ENCODE measurements at places on chromosomes 12 and 14.

DNA sequence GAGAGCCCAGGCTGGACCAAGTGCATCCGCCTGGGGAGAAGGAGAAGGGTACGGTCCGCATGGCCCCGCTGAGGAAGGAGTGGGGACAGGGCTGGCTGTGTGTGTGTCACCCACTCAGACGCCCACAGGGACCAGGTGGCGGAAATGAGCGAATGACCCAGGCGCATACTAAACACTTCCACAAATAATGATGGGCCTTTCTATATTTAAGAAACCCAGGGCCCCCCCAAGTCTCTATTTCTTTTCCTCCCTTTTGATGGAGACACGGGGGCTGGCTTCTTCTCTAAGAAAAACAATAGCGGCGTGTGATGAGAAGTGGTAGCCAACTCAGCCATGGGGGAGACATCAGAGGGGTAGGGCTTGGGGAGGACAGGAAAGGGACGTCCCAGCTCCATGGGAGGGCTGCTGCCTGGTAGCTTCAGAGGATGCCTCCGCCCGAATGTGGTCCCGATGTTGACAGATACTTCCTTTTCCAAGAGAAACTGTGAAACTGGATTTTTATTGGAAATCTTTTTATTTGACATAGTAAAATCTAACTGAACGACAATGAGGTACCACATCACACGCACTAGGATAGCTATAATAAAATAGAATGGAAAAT is 6.3 kb upstream of the MAP1LC3B2 start:
- DNase-seq: no peak

DNA sequence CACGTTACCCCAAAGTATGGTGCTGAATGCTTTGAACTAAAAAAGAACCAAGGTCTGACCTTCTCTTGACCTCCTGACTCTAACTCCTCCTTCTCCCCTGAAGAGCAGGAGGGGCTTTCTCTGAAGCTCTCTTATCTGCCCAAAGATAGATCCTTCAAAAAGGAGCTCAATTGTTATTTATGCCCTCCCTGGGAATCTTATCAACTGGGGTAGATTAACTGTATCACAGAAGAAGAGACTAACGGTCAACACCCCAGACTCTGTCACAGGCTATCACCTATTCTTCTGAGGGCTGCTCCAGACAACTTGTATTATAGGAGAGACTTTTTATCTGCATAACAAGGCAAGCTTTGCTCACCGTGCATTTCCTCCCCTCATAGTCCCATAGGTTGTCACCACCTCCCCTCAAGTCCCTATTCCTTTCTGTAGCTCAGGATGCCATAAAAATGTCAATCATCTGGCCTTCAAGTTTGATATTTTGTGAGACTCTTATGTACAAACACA is 86.6 kb downstream of the PAPLN start:
- no peak for DNase-seq

- no peak for DNase-seq
These were observed 95.7 kb downstream of the SAMD4A start for GRCh38 chr14:54662491-54663133.

GRCh38 chr14:77222546-77223225 is 41.1 kb downstream of the TMEM63C start:
- no peak for DNase-seq

- DNase-seq: no peak
These were observed 4.8 kb upstream of the ENO2 start for GRCh38 chr12:6909421-6910145.

GRCh38 chr12:3233797-3234196 is 156.6 kb downstream of the TSPAN9 start:
- DNase-seq: no peak

- no peak for DNase-seq
These were observed 36.0 kb downstream of the FBRSL1 start for GRCh38 chr12:132525833-132526455.

- DNase-seq: no peak
These were observed 22.8 kb upstream of the SLC38A2 start for GRCh38 chr12:46395388-46395787.

DNA sequence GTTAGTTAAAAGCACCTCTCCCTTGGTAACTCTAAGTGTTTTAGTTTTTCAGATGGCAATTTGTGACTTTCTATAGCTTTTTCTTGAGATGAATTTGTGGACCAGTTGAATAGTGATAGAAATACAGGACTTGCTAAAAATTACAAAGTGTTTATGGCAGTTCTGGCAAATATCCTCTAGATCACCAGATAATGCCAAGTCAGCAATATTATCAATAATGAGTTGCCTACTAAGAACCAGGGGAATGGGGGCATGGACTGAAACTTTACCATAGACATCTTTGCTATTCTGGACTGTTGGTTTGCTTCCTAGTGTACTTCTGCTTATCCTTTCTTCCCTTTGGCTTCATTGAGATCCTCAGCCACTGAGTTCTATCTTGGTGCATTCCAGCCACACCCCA is 584.2 kb downstream of the DIO2 start:
- no peak for DNase-seq

- DNase-seq: no peak
These were observed 13.9 kb downstream of the PDZRN4 start for GRCh38 chr12:41202051-41202450.

GRCh38 chr12:49345051-49345824 is 1.4 kb upstream of the DNAJC22 start:
- DNase-seq: no peak

DNA sequence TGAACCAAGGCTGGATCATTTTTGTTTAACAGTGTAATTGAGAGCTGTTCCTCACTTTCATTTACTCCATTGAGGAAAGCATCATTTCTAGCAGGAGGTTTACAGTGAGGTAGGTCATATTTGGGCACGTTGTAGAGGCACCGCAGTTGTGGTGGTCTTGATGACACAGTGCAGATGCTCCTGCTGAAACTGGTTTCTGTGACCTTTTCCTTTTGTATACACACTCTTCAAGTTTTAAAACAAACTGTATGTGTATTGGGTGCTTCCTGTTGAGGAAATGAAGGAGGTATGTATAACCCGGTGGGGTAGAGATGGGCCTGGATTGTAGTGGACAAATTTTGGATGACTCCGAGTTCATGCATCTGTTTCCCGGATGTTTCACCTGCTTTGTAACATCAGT is 456.3 kb upstream of the RGS6 start:
- DNase-seq: no peak

DNA sequence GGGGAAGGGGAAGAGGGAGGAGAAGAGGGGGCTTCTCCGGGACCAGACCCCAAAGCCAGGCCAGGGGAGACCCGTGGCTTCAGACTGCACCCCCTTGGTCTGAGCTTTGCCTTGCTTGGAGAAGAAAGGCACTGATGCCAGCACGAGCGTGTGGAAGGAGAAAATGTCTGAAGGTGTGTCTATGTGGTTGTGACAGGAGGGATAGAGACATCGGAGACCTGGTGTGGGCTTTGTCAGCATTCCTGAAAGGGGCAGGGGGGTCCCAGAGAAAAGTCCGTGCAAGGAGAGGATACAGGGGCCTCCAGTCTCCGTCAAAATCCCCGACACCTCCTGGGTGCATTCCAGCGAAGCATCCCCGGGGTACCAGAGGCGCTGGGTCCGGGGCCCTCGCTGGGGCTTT is 139.0 kb upstream of the LHX5 start:
- DNase-seq: no peak

DNA sequence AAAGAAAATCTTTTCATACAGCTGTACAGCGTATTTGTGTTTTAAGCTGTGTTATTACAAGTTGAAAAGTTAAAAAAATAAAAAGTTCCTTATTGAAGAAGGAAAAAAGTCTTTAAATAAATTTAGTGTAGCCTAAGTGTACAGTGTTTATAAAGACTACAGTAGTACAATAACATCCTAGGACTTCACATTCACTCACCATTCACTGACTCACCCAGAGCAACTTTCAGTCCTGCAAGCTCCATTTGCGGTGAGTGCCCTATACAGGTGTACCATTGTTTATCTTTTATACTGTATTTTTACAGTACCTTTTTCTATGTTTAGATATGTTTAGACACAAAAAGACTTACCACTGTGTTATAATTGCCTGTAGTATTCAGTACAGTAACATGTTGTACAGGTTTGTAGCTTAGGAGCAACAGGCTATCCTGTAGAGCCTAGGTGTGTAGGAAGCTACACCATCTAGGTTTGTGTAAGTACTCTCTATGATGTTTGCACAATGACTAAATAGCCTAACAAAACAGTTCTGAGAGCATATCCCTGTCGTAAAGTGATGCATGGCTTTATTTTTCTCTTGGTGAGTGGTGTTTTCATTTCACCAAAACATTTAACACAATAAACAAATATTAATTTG is 275.2 kb downstream of the DACT1 start:
- no peak for DNase-seq

GRCh38 chr12:38156497-38157245 is 159.9 kb upstream of the ALG10B start:
- DNase-seq: no peak

- no peak for DNase-seq
These were observed 72.4 kb downstream of the IGF1 start for GRCh38 chr12:102407776-102408486.

DNA sequence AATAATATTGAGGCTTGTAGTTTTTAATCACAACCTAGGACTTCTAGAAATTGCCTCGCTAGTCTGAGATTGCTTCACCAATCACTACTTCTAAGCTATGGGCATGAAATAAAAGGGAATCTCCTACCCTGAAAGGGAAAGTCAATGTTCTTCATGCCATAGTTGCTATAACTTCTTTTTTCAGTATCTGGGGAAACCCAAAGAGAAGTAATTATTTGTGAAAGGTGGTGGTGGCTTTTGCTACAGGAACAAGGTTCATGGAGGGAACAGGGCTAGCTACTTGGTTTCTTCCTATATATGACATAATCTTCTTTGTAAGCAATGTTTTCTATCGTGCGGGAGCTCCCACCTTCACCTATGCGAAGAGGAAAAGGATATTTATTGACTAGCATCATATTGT is 61.6 kb upstream of the DNM1L start:
- no peak for DNase-seq

- no peak for DNase-seq
These were observed 83.2 kb upstream of the SLC38A2 start for GRCh38 chr12:46455648-46456352.

- no peak for DNase-seq
These were observed 1.9 kb downstream of the CCDC177 start for GRCh38 chr14:69572841-69573135.

GRCh38 chr12:28879379-28879778 is 269.7 kb upstream of the FAR2 start:
- no peak for DNase-seq

DNA sequence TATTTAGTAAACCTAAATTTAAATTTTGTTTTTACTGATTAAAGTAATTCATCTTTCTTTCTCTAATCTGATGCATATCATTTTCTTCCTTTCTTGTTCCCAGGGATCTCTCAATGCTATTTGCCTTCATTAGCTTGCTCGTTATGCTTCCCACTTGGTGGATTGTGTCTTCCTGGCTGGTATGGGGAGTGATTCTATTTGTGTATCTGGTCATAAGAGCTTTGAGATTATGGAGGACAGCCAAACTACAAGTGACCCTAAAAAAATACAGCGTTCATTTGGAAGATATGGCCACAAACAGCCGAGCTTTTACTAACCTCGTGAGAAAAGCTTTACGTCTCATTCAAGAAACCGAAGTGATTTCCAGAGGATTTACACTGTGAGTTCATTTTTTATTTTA is 48.6 kb downstream of the VEZT start:
- no peak for DNase-seq

DNA sequence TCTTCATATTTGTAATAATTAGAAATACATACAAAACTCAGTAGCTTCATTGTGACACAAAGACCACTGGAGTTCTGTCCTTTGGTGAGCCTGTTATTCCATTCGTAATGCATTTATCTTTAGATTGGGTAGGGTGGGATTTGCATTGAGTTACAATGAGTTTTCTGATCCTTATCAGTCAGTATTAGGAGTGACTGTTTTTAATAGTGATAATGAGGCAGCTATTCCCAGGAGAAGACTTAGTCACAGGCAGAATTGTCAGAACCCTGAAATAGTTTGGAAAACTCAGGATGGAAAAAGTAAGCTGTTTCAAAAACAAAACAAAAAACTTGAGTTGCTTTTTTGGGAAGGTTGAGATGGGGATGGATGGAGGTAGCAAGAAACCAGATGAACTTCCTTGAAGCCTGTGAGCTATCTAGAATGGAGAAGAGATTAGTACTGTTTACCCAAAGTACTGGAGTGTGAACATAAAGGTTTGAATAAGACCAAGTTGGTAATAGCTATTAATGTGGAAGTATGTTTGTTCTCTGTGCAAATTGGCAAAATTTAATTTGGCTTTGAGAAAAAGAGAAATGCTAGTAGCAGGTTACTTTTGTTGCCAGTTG is 38.6 kb downstream of the FBXO34 start:
- DNase-seq: no peak

- no peak for DNase-seq
These were observed 2.1 kb downstream of the CATSPERB start for GRCh38 chr14:91729756-91730155.

- DNase-seq: no peak
These were observed 16.9 kb upstream of the MGST1 start for GRCh38 chr12:16330560-16330959.

DNA sequence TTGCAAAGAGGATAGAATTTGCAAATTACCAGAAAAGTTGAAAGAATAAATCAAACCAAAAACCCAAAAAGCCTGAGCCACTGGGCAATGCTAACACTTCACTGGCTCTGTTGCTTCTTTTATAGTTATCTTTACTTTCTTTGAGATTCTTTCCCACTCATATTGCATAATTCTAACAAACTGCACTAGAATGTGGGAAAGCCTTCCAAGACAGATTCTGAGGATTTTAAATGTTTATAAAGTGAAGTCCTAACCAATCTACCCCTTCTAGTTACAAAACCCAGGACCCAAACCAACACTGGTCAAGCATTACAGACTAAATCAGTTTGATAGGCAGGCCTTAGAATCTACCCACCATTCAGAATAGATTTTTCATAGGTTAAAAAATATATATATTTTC is 150.9 kb downstream of the MED13L start:
- DNase-seq: no peak

- no peak for DNase-seq
These were observed 203.0 kb downstream of the SNAPC1 start for GRCh38 chr14:61965030-61965745.

DNA sequence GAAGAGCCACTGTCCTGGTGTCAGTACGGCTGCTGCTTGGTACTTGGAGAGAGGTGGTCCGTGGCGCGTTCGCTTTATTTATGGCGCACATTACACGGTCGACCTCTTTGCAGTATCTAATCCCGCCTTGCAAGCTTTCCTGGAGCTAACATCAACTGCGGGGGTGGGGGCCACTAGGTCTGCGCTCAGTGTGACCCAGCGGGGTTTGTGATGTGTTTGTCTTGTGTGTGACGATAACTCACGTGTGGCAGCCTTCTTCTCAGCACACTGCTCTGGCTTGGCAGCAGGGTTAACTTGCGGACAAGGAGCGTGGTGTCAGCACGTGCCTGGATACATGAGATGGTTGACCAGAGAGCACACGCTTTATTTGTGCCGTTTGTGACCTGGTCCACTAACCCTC is 122.2 kb upstream of the RTL1 start:
- no peak for DNase-seq

DNA sequence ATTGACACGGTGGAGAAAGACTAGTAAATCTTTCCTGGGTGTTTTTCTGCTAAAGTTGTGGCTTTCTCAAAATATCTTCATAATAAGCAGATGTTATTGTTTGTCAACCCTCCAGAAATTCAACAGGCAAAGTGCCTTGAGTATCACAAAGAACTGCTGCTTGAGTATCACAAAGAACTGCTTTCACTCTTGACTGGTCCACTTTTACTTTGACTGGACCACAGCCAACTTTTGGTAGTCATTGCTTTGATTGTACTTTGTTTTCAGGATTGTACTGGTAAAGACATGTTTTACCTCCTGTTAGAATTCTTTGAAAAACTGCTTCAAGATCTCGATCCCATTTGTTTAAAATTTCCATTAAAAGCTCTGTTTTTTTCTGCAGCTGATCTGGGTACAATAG is 62.6 kb downstream of the PDZRN4 start:
- DNase-seq: no peak

Data from stimulated activated CD4-positive, alpha-beta T cell treated with anti-CD3 and anti-CD28 coated beads, Interleukin-15, amount 100 ng/mL, for 48 hours (primary cell).